SW480 (cell line): ENCODE measurements at places on chromosomes 6 and 20.

GRCh38 chr6:156065849-156066248 is 610.2 kb upstream of the NOX3 start:
- DNase-seq = no peak

- DNase-seq = no peak
Observed at GRCh38 chr6:47629954-47630353, 68.4 kb upstream of the ADGRF4 start.

DNA sequence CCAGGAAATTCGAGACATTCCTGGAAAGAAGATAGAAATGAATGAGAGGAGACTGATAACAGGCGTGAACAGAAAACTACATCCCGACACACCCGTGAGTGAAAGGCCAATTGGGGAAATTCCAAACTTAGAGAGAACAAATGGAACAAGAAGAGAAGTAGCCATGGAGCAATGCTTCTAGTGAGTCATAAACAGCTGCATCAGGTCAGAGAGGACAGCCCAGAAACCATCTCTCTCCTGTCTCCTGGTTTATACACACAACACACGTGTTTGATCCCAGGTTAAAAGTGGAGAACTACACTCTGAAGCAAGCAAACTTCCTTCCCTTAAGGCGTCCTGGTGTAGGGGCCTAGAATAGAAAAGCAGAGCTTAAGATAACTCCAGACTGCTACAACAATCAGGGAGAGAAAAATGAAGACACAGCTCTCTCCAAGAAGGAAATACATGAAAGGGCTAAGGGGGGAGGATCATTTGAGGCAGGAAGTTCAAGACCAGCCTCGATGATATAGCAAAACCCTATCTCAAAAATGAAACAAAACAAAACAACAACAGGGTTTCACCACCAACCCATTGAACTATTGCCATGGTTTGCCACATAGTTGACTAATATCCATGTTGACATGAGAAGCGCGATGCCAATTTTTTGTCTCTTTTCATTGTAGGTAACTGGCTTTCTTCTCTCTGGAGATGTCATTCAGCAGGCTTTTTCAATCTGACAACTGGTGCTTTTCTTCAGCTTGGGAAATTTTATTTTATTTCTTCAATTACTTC is 26.9 kb downstream of the NRN1 start:
- no peak for DNase-seq

DNA sequence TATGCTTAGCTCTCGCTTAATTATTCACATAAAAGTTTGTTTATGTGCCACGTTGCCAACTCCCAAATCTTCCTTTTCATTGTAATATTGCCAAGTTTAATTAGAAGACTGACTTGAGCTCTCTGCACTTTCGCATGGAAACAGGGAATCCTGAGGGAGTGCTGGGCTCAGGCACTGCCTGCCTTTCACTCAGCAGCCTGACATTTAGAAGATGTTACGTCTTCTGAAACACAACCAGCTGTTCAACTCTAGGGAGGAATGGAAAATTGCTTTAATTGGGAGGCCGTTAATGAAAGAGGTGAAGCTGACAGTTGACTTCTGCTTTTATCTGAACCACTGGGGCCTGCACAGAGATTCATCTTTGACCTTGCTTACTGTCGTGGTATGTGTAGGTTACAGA is 77.4 kb upstream of the MTHFD1L start:
- DNase-seq = no peak

- DNase-seq = no peak
Observed at GRCh38 chr6:16236631-16237199, 1.7 kb upstream of the GMPR start.
